ENCODE measurements at places on chromosomes 1 and 21. TPM values are rescaled to one million over a fixed set of nuclear protein-coding genes. Genes with fewer than 3 reads are reported as not detected.

DNA sequence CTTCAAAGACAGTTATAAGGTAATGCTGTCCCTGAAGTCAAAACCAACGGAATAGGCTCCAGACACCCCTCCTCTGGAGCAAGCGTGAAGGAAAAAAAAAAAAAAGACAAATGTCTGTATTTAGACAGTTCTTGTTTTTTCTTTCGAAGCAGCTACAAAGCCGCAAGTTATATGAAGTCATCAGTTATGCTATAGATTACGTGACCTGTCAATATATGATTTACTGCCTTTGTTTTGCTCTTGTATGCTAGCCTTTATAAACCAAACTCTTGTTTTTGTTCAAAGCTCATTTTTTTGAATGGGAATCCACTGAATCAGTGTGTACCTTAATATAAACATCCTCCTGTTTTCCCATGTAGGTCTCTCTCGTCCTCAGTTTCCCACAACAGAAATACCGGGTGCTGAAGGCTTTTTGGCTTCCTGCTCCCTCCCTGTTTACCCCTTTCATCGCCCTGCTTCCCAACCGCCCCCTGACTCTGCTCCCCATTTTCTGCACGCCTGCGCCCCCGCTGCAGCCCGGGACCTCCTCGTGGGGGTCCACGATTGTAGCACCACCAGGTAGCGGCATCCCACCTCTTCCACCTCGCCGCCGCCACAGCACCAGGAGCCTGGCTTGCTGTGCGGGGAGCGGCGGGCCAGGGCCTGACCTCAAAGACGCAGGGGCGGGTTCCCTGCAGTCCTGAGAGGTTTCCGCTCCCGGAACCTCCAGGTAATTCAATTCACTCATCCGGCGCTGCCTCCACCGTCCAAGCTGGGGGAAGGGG lies 5.2 kb upstream of the ZNF678 start:
- no peak for DNase-seq

SERTAD4 gene
- total RNA-seq: 10.0 TPM

DNA sequence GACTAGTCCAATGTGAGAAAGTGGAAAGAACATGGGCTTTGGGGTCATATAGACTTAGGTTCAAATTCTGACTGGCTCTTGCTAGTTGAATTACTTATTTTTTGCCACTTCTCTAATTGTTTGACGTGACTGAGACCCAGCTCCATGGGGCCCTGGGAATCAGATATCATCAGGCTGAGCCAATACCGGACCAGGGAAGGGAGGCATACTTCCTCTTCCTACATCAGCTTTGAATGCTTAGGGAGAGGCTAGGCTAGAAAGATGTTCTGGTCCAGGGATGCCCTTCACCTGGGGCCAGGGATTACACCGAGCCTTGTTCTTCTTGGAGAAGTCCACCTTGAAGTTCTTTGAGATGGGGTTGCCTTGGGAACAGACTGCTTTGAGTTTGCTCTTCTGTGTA lies 3.7 kb upstream of the NR1I3 start:
- DNase-seq: no peak

- no peak for DNase-seq
These were observed 65.8 kb downstream of the LMO4 start for GRCh38 chr1:87394513-87394912.

DNA sequence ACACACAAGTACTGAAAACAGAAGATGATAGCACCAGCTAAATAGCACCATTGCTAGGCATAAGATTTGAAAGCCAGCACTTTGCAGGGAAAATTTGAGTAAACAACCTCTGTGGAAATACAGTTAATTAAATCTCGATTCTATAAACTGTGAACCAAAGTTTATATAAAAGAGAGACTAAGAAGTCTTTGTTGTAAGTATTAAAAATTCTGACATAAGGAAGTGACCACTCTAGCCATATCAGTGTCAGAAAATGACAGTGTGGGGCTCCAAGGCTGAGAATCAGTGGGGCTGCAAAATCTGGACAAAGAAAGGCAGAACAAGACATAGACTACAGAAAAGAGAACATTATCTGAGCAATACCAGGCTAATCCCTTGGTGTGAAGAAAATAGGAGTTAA lies 292.2 kb downstream of the ST6GALNAC3 start:
- DNase-seq: no peak

Data from thoracic aorta (tissue), 2 donors.